ENCODE measurements at places on chromosomes 4 and X. TPM values are rescaled to one million over a fixed set of nuclear protein-coding genes. Genes with fewer than 3 reads are reported as not detected.

The ETDB gene
- not detected for total RNA-seq

GRCh38 chr4:151324752-151325110 is 674 bp downstream of the SH3D19 start:
- H3K4me1 ChIP-seq, result peaks cover 49% of the 10 kb centered on the region
- no peak for DNase-seq
- H3K36me3 ChIP-seq, result no peaks in the 10 kb centered on the region
- H3K27ac ChIP-seq, result peak overlapping the region; percentile 92
- no peaks in the 10 kb centered on the region for H3K27me3 ChIP-seq
- peak overlapping the region; percentile 71 for H3K4me3 ChIP-seq

The NBDY gene
- 49.9 TPM for total RNA-seq

The GLRA3 gene
- total RNA-seq, result not detected

The CT45A2 gene
- not detected for total RNA-seq

DNA sequence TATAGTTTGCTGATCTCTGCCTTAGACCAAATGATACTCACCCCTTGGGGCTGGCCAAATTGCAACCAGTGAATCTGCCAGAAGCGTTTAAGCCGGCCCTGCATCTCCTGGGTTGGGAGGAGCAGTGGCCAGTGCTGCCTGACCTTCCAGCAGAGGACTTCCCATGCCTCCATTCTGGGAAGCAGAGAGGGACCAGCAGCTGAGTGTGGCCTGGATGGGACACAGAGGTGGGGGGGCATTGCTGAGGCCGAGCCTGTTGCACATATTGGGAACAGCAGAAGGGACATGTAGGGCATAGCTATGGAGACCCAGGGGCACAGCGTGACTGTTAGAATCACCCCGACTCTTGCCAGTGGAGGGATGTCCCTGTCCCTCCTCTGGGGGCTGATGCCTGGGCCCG is 93.3 kb downstream of the CPZ start:
- H3K4me1 ChIP-seq, result no peaks in the 10 kb centered on the region
- peaks cover 68% of the 10 kb centered on the region for H3K27me3 ChIP-seq
- H3K27ac ChIP-seq, result no peak overlapping the region
- no peak overlapping the region for H3K4me3 ChIP-seq

The FSTL5 gene
- total RNA-seq, result not detected

The TCEAL2 gene
- not detected for total RNA-seq

Data from chondrocyte (in vitro differentiated cells).